Right cardiac atrium (tissue), 5 donors: ENCODE measurements at places on chromosomes 2 and 18. TPM values are rescaled to one million over a fixed set of nuclear protein-coding genes. Genes with fewer than 3 reads are reported as not detected.

CD207 gene
- 0.21 TPM for total RNA-seq

ZNF804A gene
- not detected for total RNA-seq

MOGAT1 gene
- not detected for total RNA-seq

ANO7 gene
- 1.4 TPM for total RNA-seq

EN1 gene
- not detected for total RNA-seq

GLI2 gene
- 4.7 TPM for total RNA-seq

TFCP2L1 gene
- 0.33 TPM for total RNA-seq

TAF4B gene
- total RNA-seq: 1.8 TPM

RAD51AP2 gene
- 0.26 TPM for total RNA-seq

DSC1 gene
- total RNA-seq: 42.9 TPM

SPOPL gene
- total RNA-seq: 20.4 TPM

DHRS9 gene
- 84.0 TPM for total RNA-seq

SMARCAL1 gene
- 16.1 TPM for total RNA-seq

CDH7 gene
- 0.20 TPM for total RNA-seq

WDR7 gene
- total RNA-seq: 26.5 TPM

IL1A gene
- total RNA-seq: not detected

NDUFS1 gene
- 256 TPM for total RNA-seq

DOK6 gene
- 9.5 TPM for total RNA-seq

HOXD13 gene
- total RNA-seq: not detected

FAM110C gene
- 7.7 TPM for total RNA-seq

LINC00305 gene
- not detected for total RNA-seq

AAK1 gene
- total RNA-seq: 51.2 TPM

SSB gene
- total RNA-seq: 65.1 TPM

LRRC30 gene
- total RNA-seq: not detected

KCTD1 gene
- total RNA-seq: 51.8 TPM

GKN1 gene
- total RNA-seq: not detected

CNRIP1 gene
- 17.9 TPM for total RNA-seq

CDH2 gene
- total RNA-seq: 204 TPM

XDH gene
- not detected for total RNA-seq

TMEM247 gene
- total RNA-seq: not detected

ZSWIM2 gene
- not detected for total RNA-seq

DPP4 gene
- total RNA-seq: 0.54 TPM

FABP1 gene
- not detected for total RNA-seq

ABCB11 gene
- total RNA-seq: 0.47 TPM

ERBB4 gene
- 29.2 TPM for total RNA-seq

ELAC1 gene
- 7.5 TPM for total RNA-seq

ERICH2 gene
- not detected for total RNA-seq

CD302 gene
- 31.4 TPM for total RNA-seq

EFEMP1 gene
- total RNA-seq: 133 TPM

SULT1C4 gene
- 23.6 TPM for total RNA-seq

VIL1 gene
- total RNA-seq: not detected

LYPD6B gene
- not detected for total RNA-seq

STPG4 gene
- total RNA-seq: 0.29 TPM

CFAP53 gene
- 0.29 TPM for total RNA-seq

TRAPPC12 gene
- 93.4 TPM for total RNA-seq

UPP2 gene
- total RNA-seq: not detected

CHRND gene
- not detected for total RNA-seq

LCT gene
- not detected for total RNA-seq

HOXD10 gene
- total RNA-seq: not detected

CHST9 gene
- 0.72 TPM for total RNA-seq

ARHGAP25 gene
- total RNA-seq: 8.5 TPM

BOLL gene
- not detected for total RNA-seq

MEP1B gene
- not detected for total RNA-seq

DLX2 gene
- total RNA-seq: not detected

WDR54 gene
- 3.5 TPM for total RNA-seq

KCNIP3 gene
- total RNA-seq: 2.4 TPM

CNOT11 gene
- total RNA-seq: 38.8 TPM

DSC2 gene
- total RNA-seq: 20.1 TPM
